Activated CD8-positive, alpha-beta memory T cell treated with anti-CD3 and anti-CD28 coated beads, Interleukin-2, amount 50 U/mL, for 48 hours (primary cell): ENCODE measurements at places on chromosomes 16 and 17.

DNA sequence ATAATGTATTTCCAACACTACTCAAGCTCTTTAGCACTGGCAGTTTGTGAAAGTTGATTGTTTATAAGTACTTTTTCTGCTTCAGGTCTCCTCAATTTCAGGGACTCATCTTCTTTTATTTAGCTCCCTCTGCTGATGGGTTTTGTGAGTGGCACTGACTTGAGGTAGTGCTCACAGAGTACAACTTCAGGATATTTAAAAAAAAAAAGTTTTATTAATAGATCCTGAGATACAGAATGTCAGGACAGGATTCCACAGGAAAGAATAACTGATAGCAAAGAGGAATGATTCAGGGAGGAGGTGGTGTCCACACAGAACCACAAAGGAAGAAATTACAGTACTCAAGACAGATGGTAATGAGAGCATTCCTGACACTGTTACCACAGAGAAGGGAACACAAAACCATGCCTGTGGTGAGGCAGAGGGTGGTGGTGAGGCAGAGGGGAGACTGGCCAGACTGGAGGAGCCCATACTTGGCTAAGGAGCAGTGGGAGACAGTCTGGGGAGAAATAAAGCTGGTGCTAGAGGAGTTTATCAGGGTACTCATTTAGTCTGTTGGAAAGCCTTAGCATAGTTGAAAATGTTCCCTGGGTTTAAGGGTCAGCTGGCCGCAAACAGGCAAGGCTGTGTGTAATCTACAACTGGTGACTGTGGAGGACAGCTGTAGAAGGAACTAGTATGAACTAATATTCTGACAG, 63.7 kb downstream of the SPAG9 start:
- DNase-seq, result no peak

DNA sequence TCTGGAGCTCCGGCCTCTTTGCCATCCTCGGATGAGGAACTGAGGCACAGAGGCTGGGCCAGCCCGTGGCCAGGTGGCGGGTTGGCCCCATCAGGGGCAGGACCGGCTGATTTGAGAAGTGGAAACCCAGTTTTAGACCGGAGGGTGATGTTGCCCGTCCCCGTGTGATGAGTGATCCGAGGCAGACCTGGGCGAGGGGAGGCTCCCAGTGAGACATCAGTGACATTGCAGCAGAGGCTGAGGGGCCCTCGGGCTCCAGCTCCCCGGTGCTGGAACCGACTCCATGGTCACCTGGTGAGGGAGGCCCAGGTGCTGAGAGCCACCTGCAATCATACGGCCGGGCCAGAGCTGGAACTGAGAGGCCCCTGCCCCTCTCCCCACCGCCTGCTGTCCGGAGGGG, 26.9 kb upstream of the CACNA1H start:
- no peak for DNase-seq

DNA sequence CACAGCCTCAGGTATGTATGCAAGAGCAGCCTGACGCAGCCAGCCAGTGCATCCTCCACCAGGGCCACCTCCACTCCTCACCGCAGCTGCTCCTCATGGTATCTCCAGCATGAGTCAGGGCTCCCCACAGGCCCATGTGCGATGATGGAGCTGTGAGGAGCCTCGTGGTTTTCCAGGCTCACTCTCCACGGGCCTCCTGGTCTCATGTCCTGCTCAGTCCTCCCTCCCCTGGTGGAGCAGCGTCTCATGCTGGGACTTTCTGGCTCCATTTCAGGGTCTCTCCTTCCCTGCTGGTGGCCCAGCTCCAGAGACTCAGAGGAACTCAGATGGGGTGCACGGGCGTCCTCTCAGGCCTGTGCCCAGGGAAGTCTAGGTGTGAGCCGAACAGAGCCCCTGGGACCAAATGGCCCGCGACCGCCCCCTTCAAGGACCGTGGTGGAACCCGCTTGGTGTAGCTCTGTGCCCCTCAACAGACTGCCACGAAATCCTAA, 70.4 kb downstream of the METRNL start:
- DNase-seq, result no peak

GRCh38 chr16:3646348-3646920, 8.1 kb upstream of the DNASE1 start:
- peak; percentile 32 for DNase-seq

DNA sequence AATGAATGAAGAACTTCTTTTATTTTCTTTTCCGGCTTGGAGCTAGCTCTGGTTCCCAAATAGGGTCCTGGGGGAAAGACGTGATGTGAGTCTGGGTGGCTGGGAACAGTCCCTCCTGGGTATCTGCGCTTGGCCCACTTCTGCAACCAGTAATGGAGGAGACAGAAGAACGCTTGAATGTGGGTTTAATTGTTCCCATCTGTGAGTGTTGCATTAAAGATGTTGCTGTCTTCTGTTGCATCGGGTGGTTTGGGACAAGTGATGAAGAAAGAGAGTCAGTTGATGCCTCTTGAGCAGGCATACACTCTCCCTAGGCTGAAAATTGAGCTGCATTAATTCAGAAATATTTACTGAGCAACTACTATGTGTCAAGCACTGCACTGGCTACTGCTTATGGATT, 511.1 kb downstream of the CDH13 start:
- no peak for DNase-seq

DNA sequence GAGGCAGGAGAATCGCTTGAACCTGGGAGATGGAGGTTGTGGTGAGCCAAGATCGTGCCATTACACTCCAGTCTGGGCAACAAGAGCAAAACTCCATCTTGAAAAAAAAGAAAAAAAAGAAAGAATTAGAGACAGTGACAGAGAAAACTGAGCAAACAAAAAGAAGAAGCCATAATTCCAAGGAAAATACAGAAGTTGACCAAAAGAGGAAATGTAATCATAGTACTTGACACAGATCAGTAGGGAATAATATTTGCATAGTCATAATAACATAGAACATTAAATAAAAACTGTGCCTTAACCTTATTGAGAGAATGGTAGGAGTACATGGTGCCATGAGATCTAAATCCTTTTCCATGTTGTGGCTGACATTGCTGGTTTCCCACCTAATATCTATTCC, 14.7 kb upstream of the USP31 start:
- DNase-seq, result no peak

DNA sequence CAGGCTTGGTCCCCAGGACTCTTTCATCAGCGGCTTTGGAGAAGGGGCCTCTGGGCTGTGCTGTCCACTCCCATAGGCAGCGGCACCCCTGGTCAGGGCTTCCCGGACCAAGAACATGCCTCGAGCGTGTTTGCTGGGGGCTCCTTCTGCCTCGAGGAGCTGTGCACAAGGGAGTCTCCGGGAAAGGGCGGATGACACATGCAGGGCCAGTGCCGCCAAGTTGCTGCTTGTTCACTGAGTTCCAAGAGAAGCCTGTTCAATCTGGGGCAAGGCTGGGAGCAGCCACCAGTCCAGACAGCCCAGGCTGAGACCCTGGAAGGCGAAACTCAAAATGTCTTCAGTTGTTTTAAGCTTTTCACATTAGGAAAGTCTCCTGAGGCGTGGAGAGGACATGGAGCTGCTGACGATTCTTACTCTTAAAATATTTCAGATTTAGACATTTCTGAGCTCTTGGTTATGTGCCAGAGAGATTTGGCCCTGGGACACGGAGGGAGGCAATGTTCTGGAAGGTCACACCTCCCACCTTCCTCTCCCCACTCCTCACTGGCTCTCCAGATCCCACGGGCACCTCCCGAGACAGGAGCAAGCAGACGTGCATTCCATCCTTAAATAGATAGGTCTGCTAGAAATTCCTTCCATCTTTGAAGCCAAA, 84.5 kb upstream of the ZNF469 start:
- DNase-seq, result no peak

- no peak for DNase-seq
These were observed 25.0 kb downstream of the ZNF750 start for GRCh38 chr17:82814834-82815233.
